ENCODE measurements at places on chromosomes 2 and 18.

DNA sequence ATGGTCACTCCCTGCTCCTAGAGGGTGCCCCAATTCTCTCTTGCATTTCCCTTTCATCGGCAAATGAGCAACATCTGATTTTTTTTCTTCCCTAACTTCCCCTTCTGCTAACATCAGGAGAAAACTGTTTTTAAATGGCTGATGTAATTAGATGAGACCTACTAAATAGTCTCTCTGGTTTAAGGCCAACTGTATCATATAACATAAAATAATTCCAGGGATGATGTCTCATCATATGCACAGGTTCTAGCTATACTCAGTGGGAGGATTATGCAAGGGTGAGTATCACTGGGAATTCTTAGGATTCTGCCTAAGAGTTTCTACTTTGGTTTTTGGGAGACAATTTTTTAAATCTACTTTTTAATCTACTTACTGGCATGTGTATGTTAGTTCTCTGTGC is 193.4 kb downstream of the PARD3B start:
- H3K27me3 ChIP-seq: no peaks in the 10 kb centered on the region
- H3K4me1 ChIP-seq: no peaks in the 10 kb centered on the region
- no peak overlapping the region for H3K4me3 ChIP-seq
- no peaks in the 10 kb centered on the region for H3K36me3 ChIP-seq
- no peak for DNase-seq

DNA sequence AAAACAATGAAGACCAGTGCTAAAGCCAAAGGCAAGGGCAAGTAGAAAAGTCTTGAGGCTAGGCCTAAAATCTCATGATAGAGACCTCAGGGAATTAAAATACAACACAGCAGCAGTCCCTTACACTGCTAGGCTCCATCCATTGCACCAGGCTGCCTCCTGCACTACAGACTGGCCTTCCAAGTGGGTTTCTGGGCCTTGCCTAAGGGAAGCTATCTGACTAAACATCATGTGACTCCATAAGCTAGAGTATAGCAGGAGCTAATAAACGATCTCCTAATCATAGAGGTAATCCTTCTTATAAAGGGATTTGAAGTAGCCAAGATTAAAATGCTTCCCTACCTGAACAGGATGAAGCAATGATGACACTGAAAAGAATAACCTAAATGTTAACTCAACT is 77.6 kb upstream of the NFU1 start:
- peaks cover 97% of the 10 kb centered on the region for H3K36me3 ChIP-seq
- H3K27ac ChIP-seq: no peak overlapping the region
- no peaks in the 10 kb centered on the region for H3K27me3 ChIP-seq
- DNase-seq: no peak

GRCh38 chr18:33291539-33291938 is 149.0 kb downstream of the CCDC178 start:
- H3K27me3 ChIP-seq: no peaks in the 10 kb centered on the region
- no peak overlapping the region for H3K4me3 ChIP-seq
- H3K36me3 ChIP-seq: no peaks in the 10 kb centered on the region
- DNase-seq: no peak
- no peaks in the 10 kb centered on the region for H3K4me1 ChIP-seq
- H3K27ac ChIP-seq: no peak overlapping the region

GRCh38 chr2:130252880-130253645 is 54.8 kb upstream of the TUBA3E start:
- H3K27ac ChIP-seq: no peak overlapping the region
- DNase-seq: no peak
- peak overlapping the region; percentile 13 for H3K4me3 ChIP-seq
- no peaks in the 10 kb centered on the region for H3K4me1 ChIP-seq
- H3K36me3 ChIP-seq: no peaks in the 10 kb centered on the region
- no peaks in the 10 kb centered on the region for H3K27me3 ChIP-seq

Data from esophagus squamous epithelium (tissue), 5 donors.